ENCODE measurements at places on chromosomes 5 and 9. TPM values are rescaled to one million over a fixed set of nuclear protein-coding genes. Genes with fewer than 3 reads are reported as not detected.

GRCh38 chr5:78746021-78746770, 97.6 kb upstream of the LHFPL2 start:
- H3K4me1 ChIP-seq, result no peaks in the 10 kb centered on the region
- no peak overlapping the region for H3K4me3 ChIP-seq
- no peak overlapping the region for H3K27ac ChIP-seq
- no peaks in the 10 kb centered on the region for H3K36me3 ChIP-seq
- peaks cover 5% of the 10 kb centered on the region for H3K27me3 ChIP-seq

- H3K27me3 ChIP-seq, result peaks cover 3% of the 10 kb centered on the region
- H3K36me3 ChIP-seq, result no peaks in the 10 kb centered on the region
- DNase-seq, result no peak
- no peak overlapping the region for H3K4me3 ChIP-seq
- H3K27ac ChIP-seq, result no peak overlapping the region
- no peaks in the 10 kb centered on the region for H3K4me1 ChIP-seq
Observed at GRCh38 chr9:117375956-117376355, 38.9 kb downstream of the ASTN2 start.

- H3K4me3 ChIP-seq, result no peak overlapping the region
- H3K36me3 ChIP-seq, result peaks cover 41% of the 10 kb centered on the region
- no peaks in the 10 kb centered on the region for H3K4me1 ChIP-seq
- H3K27ac ChIP-seq, result no peak overlapping the region
- DNase-seq, result no peak
- H3K27me3 ChIP-seq, result no peaks in the 10 kb centered on the region
Observed at GRCh38 chr9:132638240-132638639, 31.5 kb downstream of the DDX31 start.

GRCh38 chr5:128287740-128288139, 204.2 kb downstream of the SLC12A2 start:
- H3K27ac ChIP-seq, result no peak overlapping the region
- DNase-seq, result no peak
- H3K4me1 ChIP-seq, result no peaks in the 10 kb centered on the region

GRCh38 chr5:169204788-169205400, 96.0 kb downstream of the SLIT3 start:
- no peaks in the 10 kb centered on the region for H3K27me3 ChIP-seq
- no peak for DNase-seq
- H3K4me1 ChIP-seq, result no peaks in the 10 kb centered on the region
- no peak overlapping the region for H3K27ac ChIP-seq
- H3K36me3 ChIP-seq, result no peaks in the 10 kb centered on the region

MYO10 gene
- 0.05 TPM for total RNA-seq

All from activated naive CD4-positive, alpha-beta T cell treated with anti-CD3 and anti-CD28 coated beads for 36 hours (primary cell).